ENCODE measurements at places on chromosomes 6 and 20.

DNA sequence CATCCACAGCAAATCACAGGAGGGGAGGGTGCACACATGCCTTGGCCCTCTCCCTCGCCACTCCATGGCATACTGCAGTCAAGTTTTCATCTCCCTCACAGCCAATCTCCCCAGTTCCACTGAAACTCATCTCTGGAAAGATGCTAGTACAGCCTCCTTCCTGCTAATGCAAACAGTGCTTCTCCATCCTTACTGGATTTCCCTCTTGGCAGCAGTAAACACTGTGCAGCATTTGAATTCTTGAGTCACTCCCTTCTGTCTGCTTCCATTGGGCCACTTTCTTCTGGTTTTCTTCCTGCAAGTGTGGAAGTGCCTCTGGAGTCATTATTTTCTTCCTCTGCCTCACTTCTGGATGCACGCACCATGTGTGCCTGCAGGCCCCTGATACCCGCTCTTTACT, 460.3 kb downstream of the QKI start:
- peak; percentile 43 for DNase-seq

- no peak for DNase-seq
These were observed 57.0 kb downstream of the TNFAIP3 start for GRCh38 chr6:137923866-137924653.

DNA sequence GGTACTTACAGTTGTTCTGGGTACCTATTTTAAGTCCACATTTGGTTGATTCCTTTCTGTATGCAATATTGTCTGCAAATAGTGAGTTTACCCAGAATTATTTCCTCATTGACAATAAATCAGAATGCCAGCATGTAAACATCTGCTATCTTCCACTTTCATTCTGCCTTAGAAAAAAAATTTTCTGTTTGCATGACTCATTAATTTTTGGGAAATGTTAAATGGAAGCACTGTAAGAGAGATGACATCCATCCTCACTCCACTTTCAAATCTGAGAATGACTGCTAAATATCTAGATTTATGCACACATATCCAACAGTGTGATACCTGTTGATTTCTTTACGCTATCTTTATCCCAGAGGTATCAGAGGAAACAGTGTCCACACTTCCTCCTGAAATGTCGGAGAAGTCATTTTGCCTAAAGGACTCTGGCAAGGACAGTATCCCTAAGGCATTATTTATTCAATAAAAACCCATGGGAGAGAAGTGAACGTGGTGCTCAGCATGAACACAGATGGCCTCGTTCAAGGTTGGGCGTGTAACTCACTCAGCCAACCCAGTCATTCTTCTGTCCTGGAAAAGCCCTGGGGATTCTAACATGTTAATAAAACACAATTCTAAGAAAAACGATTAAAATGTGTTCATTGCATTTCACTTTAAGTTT, 780.9 kb downstream of the QKI start:
- no peak for DNase-seq

DNA sequence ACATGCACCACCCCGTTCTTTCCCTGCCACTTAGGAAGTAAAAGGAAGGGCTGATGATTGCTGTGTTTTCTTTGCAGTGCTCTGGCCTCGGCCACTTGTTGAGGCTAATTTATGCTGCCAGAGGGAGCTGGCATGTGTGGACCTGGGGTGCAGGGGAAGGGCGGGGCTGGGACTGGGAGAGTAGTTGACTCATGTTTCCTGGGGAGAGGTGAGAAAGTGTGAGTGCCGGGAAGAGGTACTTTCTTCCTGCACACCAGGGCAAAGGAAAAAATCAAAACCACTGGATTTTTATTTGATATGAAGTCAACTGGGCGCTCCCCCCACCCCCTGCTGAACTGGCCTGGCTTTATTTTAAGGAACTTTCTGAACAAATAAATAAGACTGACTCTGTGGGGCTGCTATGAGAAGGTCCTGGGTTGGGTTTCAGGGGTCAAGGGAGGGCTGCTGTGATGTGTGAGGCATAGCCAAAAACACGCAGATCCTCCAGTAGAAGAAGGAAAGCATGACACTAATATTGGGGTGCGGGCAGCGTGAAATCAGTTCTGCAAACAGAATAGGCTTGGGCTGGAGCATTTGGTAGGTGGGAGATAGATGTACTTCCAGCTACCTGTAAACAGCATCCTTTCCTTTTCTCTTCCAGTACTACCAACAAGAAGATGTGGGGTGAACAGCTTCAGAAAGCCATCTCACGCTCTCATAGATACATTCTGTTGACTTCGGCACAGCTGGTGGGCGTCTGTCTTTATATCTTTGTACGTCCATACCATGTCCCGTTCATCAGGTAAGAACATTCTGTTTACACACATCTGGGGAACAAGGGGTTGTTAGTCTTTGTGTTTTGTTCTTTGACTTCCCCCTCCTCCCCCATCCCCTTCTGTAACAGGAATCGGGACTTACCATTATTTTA, 87.5 kb downstream of the SYNJ2 start:
- DNase-seq, result peak; percentile 38

DNA sequence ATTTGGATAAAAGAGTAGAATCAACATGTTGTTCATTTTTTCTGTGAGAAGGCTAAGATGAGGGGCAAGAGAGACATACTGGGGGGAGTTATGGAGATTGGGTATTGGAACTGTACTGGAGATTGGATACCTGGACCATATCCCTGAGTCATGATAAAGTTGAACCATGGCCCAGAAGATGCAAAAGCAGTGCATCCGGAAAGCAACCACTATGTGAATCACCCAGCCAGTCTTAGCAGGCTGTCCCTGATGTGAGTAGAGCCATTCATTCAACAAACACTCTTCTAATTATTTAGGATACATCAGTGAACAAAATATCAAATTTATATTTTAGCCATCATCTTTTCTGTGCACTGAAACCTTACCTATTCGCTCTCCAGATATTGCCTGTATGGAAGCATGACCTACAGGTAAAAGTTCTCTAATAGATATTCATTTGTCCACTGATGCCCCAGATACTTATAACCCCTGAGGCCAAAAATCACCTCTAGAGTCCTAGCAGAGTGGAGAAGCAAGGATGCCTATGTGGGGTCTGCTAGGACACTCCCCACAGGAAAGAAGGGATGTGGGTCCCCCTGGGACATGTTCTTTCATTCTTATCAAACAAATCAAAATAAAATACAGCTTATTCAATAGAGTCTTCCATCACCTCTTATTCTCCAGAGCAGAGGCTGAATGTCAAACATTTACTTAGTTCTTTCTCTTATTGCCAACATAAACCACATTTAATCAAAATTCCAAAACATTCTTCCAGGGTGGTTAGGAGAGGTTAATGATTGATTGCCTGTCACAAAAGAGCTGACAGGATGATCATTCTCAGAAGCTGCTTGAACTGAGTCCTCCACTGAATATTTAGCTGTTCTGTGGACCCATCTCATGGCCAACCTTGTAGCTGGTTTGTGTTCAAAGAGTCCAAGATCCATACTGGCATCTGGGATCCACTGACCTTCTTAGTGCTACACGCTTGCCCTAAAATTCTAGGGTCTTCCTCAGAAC, 37.0 kb upstream of the PKHD1 start:
- no peak for DNase-seq

- no peak for DNase-seq
These were observed 60.1 kb downstream of the FBXO5 start for GRCh38 chr6:152922706-152923105.

GRCh38 chr6:11414176-11414963, 123.2 kb upstream of the TMEM170B start:
- no peak for DNase-seq

DNA sequence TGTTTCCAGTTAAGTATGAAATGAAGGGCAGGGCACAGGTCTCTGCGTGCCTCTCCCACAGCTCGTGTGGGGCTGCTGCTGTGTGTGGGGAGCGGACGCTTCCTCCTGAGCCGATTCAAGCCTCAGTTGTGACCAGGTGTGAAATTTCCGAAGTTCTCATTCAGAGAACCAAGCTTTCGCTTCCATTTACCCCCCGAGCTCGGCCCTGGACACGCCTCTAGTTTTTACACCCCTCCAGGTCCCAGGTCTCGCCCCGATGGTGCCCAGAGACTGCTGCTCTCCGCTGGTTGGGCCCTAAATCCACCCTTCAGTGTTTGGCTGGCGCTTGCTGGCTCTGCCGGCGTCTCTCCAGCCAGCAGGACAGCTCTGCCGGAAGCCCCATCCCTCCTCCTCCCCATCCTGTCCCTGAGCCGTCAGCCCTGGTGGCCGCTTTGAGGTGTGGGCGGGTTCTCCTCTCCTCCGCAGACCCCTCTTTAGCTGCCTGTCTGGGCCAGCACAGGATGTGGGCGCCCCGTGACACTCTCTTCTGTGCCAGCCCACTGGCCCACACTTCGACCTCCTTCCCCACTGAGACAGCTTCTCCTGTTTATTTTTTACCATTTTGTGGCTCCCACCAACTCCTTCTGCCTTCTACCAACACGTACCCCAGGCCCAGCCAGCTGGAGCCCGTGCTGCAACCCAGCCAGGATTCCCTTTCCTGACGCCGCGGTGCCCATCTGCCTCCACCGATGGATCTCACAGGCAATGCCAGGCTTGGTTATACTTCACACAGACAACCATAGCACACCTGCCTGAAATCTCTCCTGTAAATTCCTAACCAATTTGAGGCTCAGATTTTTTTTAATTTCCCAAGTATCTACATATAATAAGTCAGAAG, 142.8 kb downstream of the DLL1 start:
- no peak for DNase-seq

- DNase-seq, result no peak
These were observed 41.2 kb upstream of the JAG1 start for GRCh38 chr20:10715035-10715434.

GRCh38 chr20:57747861-57748481, 38.2 kb upstream of the PMEPA1 start:
- no peak for DNase-seq

DNA sequence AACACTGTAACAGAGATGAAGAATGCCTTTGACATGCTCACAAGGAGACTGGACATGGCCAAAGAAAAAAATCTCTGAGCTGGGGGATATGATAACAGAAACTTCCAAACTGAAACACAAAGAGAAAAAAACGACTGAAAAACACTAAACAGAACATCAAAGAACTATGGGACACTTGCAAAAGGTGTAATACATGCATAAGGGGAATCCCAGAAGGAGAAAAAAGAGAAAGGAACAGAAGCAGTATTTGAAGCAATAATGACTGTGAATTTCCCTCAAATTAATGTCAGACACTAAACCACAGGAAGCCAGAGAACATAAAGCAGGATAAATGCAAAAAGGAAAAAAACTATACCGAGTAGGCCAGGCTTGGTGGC, 117.4 kb upstream of the ARID1B start:
- DNase-seq, result no peak

DNA sequence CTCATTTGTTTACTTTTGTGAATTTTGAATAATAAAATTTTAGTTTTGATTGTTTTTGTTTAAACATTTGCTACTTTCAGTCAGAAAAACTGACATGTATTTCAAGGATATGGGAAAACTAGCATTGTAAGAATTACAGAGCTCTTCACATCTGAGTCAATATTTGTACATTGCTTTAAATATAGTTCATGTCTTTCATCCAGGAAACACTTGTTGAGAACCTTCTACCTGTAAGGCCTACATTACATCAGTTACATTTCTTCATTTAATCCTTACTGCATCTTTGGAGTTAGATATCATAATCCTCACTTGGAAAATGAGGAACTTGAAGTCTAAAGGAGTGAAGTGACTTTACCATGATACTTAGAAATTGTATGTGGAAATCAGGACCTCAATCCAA, 242.9 kb downstream of the KCNQ5 start:
- DNase-seq, result no peak

- DNase-seq, result peak; percentile 3
These were observed 927 bp upstream of the MANEA start for GRCh38 chr6:95576218-95576997.

DNA sequence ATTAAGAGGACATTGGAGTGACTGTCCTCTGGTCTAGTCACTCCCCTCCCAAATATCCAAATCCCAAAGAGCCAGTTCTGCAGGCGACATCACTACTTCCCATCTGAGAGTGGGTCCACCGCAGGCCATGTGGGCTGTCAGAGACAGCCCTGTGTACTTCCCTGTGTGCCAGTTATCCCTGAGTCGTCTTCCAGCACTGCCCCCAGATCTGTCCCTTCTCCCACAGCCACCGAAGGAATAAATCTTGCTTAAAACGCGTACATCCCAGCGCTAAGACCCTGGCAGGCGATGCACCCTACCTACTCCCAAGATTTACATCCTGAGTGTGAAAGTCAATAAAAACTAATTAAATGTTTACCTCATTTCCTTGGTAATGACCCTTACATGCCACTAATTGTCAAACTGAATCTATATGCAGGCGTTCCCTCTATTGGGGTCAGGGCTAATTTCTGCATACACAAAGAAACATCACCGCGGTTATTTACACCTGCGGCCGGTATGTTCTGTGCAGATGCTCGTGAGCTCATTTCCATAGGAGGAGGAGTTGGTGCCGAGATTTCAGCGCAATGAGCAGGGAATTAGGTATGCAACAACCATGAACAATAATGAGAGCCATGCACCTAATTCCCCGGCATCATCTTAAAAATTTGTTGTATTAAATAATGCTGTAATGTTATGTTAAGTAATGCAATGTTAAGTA, 31.3 kb upstream of the CDH4 start:
- DNase-seq, result no peak

Data from umbilical cord (tissue), 2 donors.